NCI-H345 (cell line): ENCODE measurements at places on chromosomes 16 and 17.

GRCh38 chr16:69467531-69468204 is 43.2 kb downstream of the CYB5B start:
- DNase-seq: no peak

- no peak for DNase-seq
These were observed 117.1 kb downstream of the KCNJ2 start for GRCh38 chr17:70286391-70286790.

DNA sequence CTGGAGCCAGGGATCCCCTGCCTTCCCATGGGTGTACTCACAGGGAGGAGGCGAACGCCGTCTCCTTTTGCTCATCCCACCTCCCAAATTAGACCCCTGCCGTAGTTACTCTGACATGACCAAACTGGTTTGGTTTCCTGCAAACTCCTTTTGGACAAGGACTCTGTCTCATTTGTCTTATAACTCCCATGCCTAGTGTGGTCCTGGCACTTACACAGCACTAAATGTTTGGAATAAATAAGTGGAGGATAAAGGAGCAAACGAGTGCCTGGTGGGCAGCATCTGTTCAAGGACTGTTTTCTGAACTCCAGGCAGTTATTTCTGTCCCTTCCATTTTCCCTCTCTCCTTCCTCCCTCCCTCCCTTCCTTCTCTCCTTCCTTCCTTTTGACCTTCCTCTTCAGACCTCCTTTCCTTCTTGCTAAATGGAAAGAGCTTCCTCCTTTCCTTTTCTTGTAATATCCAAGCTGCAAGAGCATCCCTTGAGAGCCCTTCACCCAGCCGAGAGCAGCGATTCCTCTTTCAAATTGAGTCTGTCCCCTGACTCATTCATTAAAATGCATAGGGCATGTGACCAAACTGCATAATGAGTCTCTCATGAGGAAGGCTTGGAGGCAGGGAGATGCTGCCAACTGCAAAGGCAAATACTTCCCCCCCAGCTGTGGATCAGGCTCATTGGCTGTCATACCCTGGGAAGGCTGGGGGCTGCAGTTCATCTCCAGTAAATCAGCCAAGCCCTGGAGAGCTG is 36.8 kb downstream of the CHD9 start:
- peak; percentile 79 for DNase-seq

GRCh38 chr17:29659155-29659554 is 36.4 kb upstream of the CORO6 start:
- DNase-seq: no peak

GRCh38 chr17:38685491-38685890 is 10.7 kb upstream of the EPOP start:
- DNase-seq: no peak

DNA sequence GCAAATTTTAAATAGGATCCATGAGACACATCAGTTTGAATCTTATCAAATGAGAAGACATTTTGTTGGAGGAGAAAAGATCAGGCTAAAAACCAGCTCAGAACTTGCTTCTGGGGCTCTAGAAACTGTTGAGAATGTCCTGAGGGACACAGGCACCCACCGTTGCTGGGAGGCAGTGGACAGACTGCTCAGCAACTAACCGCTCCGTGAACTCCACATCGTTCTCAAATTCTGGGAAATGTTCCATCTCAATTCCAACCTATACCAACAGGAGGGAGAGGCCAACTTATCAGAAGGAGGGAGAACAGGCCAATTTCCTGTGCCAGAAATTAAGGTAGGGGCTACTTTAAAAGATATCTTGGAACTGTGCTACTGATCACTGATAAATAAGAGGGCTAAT is 8.3 kb downstream of the TAT start:
- DNase-seq: no peak

- DNase-seq: no peak
These were observed 719.0 kb downstream of the KCNJ2 start for GRCh38 chr17:70888324-70888723.

DNA sequence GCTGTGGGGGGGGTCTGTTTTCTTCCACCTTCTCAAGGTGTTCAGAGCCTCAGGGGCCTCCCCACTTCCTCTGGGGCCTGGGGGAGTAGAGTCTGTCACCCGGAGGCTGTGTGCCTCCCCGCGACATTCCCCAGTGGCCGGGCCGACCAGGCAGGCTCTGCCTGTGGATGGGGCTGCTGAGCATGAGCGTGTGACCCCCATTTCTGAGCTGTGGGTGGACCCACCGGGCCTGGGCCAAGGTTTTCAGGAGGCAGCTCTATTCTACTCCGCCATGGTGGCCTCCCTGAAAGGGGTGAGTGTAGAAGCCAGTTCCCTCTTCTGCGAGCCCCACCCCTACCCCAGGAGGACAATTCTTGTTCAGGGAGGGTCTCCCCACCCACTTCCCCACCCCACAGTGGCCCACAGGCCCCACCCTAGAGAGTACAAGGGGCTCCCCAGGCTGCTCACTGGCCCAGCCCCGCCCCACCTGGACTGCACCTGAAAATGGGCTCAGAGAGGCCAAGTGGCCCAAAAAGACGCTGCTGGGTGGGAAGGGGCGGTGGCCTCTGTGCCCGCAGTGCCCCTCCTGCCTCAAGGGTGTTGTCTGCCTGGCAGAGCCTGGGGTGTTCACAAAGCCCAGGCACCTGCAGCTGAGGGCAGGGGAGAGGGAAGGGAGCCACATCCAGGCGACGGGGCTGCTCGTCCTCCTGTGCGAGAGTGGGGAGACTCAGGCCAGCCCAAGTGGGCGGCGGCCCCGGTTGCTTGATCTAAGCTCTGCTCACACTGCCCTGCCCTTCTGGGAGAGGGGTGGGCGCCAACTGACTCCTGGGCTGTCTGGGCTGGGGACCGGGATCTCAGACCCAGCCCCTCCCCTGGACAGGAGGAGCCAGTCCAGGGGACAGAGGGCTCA is 1.3 kb downstream of the MSLN start:
- DNase-seq: no peak

GRCh38 chr17:73478334-73478733 is 165.9 kb downstream of the SDK2 start:
- no peak for DNase-seq

GRCh38 chr16:31476303-31477219 is 4.6 kb downstream of the TGFB1I1 start:
- DNase-seq: no peak

DNA sequence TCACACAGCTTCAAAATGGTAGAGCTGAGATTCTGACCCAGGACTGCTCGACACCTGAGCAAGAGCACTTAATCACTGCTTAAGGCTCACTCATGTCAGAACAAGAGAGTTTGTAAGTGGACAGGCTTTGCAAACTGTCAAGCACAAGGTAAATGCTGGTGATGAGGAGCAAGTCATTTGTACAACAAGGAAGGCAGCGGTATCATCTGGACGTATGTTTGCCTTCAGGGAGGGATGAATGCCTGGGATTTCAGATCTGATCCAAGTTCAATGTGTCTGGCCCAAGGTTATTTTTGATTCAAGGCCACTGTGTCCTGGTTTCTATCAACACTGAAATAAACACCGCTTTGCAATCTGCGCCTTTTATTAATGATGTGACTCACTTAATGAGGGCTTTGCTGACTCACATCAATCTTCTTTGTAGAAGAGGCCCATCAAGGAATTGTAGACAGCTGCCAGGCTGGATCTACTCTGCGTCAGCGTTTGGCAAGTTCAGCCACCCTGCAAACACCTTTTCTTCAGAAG is 174.4 kb upstream of the HS3ST3A1 start:
- no peak for DNase-seq

DNA sequence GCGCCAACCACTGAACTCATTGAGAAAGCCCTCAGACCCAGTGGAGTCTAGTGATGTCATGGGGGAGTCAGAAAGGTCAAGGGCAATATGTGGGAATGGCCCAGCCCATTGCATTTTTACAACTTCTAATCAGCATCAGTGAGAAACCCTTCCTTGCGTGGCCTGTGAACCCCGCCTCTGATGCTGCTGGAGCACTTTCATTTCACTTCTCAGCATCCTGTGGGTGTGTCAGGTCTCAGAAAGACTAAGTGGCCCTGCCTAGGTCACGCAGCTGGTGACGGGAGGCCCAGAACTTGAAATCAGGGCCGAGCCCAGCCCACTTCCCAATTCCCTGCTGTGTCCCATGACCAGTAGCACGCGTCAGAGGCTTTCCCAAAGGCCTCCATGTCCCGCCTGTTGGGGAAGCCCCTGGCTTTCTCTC is 6.1 kb downstream of the DNAI2 start:
- DNase-seq: no peak

DNA sequence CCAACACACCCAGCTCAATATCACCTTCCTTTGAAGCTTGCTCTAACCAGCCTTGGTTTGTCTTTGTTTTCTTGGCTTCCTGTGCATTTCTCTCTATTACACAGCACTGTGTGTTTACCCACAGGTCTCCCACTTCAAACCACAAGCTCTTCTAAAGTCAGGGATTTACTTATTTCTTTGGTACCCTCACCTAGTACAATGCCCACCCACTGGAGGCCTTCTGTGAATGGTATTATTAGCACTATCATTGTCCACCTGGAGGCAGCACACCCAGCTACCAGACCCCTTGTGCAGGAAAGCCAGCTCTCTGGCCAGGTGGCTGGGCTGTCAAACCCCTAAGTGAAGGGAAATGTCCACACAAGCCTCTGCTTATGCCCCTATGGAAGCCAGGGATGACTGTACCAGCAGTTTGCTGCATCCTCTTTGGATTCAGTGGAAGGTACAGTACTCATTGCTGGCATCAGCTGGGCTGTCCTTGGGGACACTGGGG is 9.4 kb upstream of the TOP2A start:
- DNase-seq: no peak

GRCh38 chr17:67111327-67111726 is 67.0 kb downstream of the CACNG1 start:
- DNase-seq: no peak

DNA sequence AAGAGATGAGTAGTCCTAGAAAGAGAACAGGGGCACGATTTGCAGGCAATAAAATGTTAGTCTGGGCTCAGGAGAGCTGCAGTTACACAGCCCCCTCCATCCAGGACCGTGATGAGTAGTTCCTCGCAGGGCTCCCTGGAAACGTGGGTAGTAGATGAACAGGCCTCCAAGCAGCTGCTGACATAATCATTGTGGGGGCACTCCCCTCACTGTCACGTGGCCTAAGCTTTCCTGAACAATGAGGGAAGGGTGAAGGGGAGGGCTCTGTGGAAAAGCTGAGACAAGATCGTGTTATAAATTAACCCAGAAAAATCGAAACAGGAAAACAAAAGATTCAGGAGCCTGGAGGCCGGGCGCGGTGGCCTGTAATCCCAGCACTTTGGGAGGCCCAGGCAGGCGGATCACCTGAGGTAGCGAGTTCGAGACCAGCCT is 1.3 kb upstream of the PER1 start:
- no peak for DNase-seq

DNA sequence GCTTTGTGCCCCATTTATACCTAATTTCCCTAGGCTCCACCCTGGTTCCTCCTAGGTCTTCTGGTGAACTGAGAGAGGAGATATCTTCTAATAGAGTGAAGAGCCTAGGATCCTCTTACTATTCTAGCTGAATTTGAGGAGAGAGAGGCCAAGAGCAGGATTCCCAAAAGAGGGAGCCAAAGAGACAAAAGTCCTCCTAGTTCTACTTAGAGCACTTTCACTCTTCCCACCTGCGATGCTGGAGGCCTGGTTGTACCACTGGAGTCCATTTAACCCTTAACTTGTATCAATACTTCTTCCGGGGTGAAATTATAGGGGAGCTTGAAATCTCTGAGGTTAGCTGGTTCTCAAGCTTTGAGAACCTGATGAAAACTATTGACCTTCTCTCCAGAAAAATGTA is 3.4 kb upstream of the SSH2 start:
- DNase-seq: peak; percentile 27

DNA sequence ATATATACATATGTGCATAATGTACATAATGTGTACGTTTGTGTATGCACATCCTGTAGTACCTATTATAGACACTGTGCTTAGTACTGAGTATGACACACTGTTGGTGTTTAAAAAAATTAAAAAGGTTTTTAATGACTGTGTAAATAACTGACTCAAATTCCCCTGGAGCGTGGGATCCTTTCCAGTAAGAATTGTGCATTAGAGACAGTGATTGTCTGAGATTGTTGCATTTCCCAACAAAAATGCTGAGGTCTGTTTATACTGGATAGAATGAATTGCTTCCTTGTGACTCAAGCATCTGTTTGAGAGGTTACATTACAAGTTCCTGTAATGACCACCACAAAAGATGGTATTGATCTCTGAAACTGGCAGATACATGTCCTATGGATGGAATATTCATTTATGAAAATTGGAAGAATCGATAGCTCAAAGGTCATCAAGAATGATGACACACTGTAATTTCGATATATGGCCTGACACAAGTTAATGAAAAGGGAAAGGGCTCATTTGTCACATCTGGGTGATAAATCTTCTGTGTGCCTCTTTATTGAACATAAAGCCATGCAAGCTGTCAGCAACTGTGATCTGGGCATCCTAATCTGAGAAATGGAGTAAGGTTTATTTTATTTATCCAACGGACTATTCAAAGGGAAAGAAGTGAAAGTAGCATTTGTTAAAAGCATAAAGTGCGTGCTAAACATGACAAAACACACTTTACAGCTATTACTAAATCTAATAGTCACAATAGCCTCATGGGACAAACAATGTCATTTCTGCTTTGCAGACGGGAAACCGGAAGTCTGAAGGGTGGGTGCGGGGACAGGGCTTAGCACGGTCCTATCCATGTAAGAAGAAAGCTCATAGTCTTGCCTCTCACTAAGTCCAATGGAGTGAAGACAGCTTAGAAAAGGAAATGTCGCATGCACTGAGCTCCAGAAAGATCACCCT is 228.8 kb downstream of the CDH11 start:
- no peak for DNase-seq

- no peak for DNase-seq
These were observed 18.4 kb upstream of the CLEC18B start for GRCh38 chr16:74439685-74440084.

GRCh38 chr17:35448214-35448898 is at the start of gene SLFN13:
SLFN13 (minus strand) TSS chr17:35448766; CDS start chr17:35445680, 3,086 bp downstream.
- peak; percentile 29 for DNase-seq
